ENCODE measurements at places on chromosomes 4 and X.

GRCh38 chr4:78862314-78862737 is 76.9 kb downstream of the PAQR3 start:
- no peaks in the 10 kb centered on the region for H3K4me1 ChIP-seq
- no peak for DNase-seq
- no peaks in the 10 kb centered on the region for H3K27me3 ChIP-seq
- no peak overlapping the region for H3K27ac ChIP-seq
- H3K36me3 ChIP-seq = peaks cover 5% of the 10 kb centered on the region

DNA sequence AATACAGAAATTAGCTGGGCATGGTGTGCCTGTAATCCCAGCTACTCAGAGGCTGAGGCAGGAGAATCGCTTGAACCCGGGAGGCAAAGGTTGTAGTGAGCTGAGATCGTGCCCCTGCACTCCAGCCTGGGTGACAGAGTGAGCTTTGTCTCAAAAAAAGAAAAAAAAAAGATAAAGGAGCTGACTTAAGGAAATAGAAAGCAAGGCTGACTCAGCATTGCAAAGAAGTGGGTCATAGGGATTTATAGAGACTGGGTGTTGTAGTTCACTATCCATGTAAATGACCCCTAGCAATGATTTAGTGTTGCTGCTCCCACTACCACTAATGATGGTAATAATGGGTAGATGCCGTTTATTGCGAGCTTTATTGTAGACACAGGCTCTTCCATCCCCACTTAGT is 47.6 kb downstream of the ADD1 start:
- H3K4me3 ChIP-seq = no peak overlapping the region
- no peak for DNase-seq
- H3K4me1 ChIP-seq = no peaks in the 10 kb centered on the region
- H3K27ac ChIP-seq = no peak overlapping the region

DNA sequence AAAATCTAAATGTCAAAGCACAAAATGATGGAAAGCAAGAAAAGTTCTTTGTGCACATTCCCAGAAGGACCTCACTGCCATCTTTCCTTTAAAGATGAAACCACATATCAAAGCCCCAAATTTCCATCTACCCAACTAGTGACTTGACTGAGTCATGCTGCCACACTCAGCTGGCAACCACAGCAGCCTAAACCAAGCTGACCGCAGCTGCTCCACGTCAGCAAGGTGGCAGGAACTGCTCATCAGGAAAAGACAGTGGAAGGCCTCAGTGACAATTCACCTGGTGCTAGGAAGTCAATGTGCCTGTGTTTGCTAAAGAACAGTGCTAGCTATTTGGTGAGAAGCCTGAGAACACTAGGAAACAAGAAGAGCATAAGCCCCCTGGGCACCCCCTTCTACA is 26.1 kb downstream of the ACOX3 start:
- no peaks in the 10 kb centered on the region for H3K27me3 ChIP-seq
- H3K4me1 ChIP-seq = peaks cover 10% of the 10 kb centered on the region
- H3K27ac ChIP-seq = no peak overlapping the region
- DNase-seq = peak; percentile 32

DNA sequence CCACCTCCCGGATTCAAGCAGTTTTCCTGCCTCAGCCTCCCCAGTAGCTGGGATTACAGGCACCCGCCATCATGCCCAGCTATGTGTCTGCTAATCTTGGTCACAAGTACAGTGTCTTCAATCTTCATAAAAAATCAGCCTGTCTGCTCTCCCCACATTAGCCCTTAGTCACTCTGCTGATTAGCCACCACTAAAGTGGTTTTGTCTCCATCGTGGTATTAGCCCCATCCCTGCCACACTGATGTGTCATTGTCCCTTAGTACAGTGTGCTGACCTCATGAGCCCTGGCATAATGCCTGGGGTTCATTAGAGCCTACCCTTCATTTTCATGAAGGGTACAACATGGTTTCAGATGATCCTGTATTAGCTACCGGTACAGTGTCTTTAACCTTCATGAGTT is 49.9 kb downstream of the ZNF157 start:
- H3K27me3 ChIP-seq = no peaks in the 10 kb centered on the region
- no peaks in the 10 kb centered on the region for H3K4me1 ChIP-seq
- no peak overlapping the region for H3K4me3 ChIP-seq
- H3K27ac ChIP-seq = no peak overlapping the region

DNA sequence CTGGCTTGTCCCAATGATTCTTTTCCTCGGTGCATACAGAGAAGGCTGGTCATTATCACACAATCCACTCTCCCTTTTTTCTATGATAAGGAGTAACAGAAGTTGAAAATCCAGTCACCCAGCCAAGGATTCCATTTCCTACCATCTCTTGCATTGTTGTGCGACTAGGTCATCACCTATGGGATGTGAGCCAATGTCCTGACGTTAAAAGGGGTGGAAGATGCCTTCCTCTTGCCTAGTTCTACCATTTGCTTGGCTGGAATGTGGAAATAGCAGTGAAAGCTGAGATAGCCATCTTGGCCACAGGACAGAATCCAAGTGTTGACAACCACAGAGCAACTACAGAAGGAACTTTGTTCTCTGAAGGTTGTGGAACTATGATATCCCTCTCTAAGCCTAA is 132.2 kb upstream of the KIT start:
- no peak overlapping the region for H3K4me3 ChIP-seq
- no peak for DNase-seq
- H3K4me1 ChIP-seq = no peaks in the 10 kb centered on the region
- H3K27me3 ChIP-seq = no peaks in the 10 kb centered on the region

GRCh38 chr4:163077680-163078079 is 89.0 kb downstream of the NAF1 start:
- H3K4me1 ChIP-seq = no peaks in the 10 kb centered on the region
- no peak overlapping the region for H3K27ac ChIP-seq
- no peaks in the 10 kb centered on the region for H3K27me3 ChIP-seq
- H3K36me3 ChIP-seq = no peaks in the 10 kb centered on the region
- no peak for DNase-seq
